ENCODE measurements at places on chromosomes 4 and X. TPM values are rescaled to one million over a fixed set of nuclear protein-coding genes. Genes with fewer than 3 reads are reported as not detected.

- no peak for DNase-seq
These were observed 48.3 kb upstream of the NAP1L2 start for GRCh38 chrX:73262991-73263390.

- DNase-seq: no peak
These were observed 8.9 kb downstream of the FHIP1A start for GRCh38 chr4:151417766-151418376.

DNA sequence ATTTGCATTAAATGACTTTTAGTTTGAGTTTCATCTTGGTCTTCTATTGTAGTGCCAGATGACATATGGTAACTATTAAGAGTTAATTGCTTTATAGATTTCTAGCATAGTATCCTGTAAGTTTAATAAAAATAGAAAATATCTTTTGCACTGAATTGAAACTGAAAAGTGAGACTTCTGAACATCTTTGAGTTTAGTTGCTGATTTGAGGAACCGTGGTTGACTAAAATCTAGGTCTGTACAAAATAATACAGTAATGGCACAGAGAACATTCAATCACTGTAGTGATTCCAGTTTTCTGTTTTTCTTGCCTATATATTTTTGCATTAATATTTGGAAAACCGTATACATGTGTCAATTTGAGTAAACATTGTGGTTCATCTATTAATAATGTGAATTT, 60.7 kb downstream of the SPATA4 start:
- DNase-seq: no peak

DNA sequence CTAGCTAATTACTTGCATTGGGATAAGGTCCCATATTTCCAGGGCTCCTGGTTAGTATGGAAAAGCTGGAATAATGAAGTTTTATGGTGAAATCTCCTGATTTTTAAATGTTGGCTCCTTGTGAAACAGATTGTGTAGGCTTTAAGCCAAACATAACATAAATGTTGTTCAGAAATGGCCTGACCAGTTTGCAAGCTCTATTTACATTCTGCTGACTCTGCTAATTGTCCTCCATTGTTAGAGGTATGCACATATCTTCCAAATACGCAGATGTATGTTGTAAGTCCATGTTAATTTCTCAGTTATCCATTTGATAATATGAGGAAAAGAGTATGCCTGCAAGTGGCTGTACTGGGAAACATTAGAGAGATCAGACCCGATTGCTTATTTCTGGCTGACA, 11.9 kb upstream of the WDR17 start:
- DNase-seq: no peak

- no peak for DNase-seq
These were observed 159.8 kb upstream of the KIT start for GRCh38 chr4:54497947-54498346.

DNA sequence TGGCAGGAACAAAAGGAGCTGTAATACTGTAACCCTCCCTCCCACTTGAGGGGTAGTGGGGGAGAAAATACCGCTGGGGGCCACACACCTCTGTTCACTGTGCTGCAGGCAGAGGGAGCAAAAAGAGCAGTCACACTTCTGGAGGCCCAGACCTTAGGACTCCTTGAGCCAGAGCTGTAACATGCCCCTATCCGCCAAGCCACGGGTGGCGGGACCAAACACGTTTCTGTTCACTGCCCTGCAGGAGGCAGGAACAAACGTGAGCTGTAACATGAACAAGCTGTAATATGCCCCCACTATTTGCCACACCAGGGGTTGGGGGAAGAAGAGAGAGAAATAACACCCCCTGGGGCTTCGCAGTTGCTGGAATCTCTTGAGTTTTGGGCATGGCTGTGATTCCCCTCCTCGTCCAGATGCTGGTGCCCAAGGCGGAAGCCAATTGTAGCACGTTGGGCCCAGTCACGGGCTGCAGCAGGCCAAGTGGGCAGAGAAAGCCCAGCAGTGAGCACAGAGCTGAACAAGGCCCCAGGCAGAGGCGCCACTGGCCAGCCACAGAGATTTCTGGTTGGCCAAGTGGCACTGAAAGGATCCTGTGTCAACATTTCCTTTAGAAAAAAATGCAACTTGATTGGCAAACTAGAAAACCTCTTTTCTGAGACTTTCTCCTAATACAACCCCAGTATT, 509.7 kb downstream of the INPP4B start:
- DNase-seq: no peak

Gene VCX2
- total RNA-seq: not detected

Gene CTAG1A
- not detected for total RNA-seq

Gene GABRB1
- 4.6 TPM for total RNA-seq

Gene XAGE1B
- not detected for total RNA-seq

Data from right cardiac atrium (tissue), 5 donors.